ENCODE measurements at places on chromosomes 5 and 9. TPM values are rescaled to one million over a fixed set of nuclear protein-coding genes. Genes with fewer than 3 reads are reported as not detected.

- DNase-seq: no peak
These were observed 423.6 kb downstream of the IRX1 start for GRCh38 chr5:4019009-4019769.

DNA sequence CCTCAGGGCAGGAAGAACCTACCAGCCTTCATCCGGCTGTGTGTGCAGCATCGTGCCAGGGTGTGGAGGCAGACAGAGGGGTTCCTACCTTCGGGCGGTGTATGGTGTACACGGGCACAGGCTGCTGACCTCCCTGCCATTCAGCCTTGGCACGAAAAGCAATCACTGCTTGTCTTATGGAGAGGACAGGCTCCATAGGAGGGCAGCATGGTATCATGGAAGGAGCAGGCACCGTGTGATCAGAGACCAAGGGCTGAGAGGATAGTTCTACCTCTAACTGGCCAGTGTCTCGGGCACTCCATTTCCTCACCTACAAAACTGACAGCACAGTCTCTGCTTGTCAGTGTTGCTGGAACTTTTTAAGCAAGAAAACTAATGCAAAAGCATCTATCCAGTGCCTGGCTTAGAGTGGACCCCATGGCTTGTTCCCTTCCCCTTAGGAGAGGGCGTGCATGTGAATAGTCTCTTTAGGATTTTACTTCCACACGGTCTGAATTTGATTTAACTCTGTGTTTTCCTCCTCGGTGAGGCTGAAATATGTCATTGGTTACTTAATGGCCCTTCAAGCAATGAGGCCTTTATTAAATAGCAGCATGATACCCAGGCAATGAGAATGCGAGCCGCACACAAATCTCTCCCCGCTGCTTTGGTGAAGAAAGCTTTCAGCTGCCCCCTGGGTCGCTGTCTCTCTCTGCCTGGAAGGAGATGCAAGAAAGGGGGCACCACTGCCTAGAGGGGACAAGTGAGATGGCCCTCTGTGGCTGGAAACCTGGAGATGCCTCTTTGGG lies 22.2 kb downstream of the TTLL11 start:
- DNase-seq: no peak

- no peak for DNase-seq
These were observed 24.6 kb downstream of the LOX start for GRCh38 chr5:122053181-122054109.

DNA sequence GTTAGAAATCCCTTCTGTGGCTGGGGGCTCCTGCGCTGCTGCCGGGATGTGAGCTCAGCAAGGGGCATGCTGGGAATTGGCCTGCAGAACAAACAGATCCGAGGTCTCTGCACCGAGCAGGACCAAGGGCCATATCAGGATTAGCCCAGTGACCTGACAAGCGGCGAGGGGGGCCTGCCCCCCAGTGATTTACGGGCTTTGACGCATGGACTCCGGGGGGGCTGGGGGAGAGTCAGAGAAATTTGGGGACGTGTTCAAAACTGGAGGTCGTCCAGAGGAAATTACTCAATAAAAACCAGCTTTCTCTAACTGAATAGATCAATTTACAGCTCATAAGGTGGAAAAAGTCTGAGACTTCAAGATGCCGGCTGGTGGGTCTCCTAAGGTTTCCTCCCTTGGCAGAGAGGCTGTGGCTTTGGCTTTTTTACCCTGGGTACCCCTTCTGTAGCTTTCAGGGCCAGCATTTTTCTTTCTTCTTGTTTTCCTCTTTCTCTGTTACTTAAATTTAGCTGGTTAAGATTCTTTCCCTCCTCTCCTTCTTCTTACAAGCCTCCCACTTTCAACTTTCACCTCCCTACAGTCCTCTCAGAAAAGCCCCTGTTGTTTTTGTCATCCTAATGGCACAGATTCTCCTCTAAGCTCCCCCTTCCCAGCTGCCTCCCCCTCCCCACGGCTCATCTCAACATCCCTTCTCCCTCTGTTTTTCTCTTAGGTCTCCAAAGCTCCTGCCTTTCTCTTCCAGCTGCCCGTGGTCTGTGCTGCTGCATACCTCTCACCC lies 551.0 kb downstream of the CCDC171 start:
- no peak for DNase-seq

DNA sequence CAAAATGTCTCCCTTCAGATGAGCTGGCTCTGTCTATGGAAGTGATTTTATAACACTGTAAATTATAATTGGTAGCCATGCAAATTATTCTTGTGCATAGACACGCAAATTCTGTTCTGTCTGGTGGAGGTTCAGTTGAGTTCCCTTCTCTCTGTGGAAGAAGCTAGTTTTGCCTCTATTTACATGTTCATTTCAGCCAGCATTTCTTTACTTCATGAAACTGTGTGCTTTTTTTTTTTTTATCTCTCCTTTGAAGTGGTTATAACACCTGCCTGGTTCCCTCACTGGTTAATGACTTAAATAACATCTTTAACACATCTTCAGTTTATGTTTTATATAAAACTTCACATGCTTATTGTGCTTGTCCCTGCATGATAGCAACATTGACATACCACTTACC lies 149.4 kb upstream of the FBXL7 start:
- DNase-seq: no peak

DNA sequence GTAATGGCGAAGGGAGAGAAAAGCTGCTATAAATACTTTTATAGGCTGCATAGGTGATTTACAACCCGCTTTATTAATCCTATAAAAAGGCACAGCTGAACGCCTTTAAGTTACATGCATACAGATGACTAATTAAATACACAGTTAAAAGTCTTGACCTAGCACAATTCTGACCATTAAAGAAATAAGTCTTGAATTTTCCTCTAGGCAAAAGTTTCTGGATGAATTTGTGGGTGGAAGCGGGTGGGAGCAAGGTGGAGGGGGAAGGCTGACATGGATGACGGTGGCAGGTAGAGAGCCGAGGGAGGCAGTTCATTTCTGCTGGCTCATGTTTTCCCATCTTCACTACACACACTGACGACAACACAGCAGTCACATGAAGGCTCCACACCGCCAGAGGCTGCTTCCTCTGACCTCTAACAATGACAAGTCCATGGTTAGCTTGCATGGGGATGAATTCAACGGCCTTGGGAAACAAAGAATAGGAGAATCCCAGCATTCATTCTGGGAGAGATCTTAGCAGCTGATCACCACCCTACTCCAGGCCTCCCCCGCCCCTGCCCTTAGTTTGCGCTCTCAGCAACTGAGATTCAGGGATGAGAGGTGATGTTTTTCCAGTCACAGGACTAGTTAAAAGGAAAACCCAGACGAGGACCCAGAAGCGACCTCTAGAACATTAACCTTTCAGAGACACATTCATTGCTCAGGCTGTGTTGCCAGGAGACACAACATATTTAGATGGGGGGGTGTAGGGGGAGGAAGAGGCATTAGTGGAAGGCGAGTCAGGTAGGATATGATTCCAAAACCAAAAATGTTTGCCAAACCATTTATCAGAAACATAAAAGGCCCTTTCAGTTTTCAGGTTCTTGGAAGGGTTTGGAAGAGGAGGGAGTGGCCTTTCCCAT lies 329.3 kb downstream of the PIK3R1 start:
- DNase-seq: no peak

GRCh38 chr5:141863569-141864178 lies 14.5 kb downstream of the PCDH1 start:
- no peak for DNase-seq

- no peak for DNase-seq
These were observed 73.9 kb downstream of the KLF9 start for GRCh38 chr9:70340572-70340971.

DNA sequence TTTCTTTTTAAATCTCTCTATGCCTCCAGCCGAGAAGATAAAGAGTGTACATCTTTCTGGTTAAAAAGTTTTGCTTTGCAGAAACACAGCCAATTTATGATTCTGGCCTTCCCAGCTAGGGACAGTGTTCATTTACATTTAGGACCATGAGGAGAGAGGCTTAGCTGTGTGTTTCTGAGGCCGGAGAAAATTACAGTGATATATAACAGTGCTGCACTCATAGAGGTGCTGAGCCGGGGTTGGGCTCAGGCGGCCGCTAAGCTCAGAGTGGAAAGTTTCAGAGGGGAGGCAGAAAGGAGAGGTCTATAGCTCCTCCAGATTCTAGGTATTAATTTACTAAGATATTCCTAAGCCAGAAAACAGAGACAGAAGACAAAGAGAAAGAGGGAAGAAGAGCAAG lies 37.0 kb upstream of the LCP2 start:
- DNase-seq: no peak

DNA sequence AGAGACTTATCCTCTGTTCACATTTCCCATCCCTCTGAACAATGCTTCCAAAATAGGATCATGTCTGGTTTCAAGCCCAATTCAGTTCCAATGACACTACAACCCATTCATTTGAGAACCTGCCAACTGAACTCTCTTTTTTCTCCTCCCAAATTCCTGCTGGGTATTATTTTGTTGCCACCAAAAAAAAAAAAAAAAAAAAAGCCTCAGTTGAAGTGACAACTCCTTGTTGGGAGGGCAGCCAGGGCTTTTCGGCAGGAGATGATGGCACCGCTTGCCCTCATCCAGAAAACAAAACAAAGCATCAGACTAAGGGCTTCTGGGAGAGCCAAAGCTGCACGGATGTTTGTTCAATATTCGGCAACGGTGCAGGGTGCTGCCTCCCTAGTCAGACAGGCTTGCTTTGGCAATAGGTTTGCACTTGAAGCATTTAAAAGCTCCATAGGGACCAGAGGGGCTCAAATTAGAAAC lies 30.6 kb upstream of the TRIM32 start:
- DNase-seq: no peak

- no peak for DNase-seq
These were observed 124.8 kb downstream of the RGS3 start for GRCh38 chr9:113588242-113588810.

- no peak for DNase-seq
These were observed 72.3 kb downstream of the HCN1 start for GRCh38 chr5:45623832-45624231.

- DNase-seq: no peak
These were observed 17.1 kb upstream of the EPB41L4A start for GRCh38 chr5:112436144-112436543.

GRCh38 chr9:134315716-134316448 lies 10.4 kb upstream of the RXRA start:
- DNase-seq: no peak

GRCh38 chr5:38467353-38468040 lies 88.9 kb downstream of the LIFR start:
- DNase-seq: peak; percentile 64

DNA sequence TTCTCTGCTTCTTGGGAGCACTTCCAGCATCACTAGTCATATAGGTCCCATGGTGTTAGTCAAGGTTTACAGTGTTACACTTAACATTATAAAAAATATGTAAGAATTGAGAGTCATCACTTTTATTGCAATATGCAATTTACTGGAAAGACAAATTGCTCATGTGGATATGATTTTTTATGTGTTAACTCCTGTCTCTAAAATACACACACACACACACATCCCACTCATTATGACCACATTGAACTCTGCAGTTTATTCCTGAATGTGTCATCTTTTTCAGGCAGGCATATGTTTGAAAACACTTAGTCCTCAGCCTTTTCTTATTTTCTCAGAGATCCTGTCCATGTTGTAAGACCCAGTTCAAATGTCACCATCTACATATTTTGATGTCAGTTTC lies 148.5 kb upstream of the MRPS30 start:
- DNase-seq: no peak

Gene SPAG8
- total RNA-seq: 0.21 TPM

Gene CDC20B
- total RNA-seq: not detected

Gene ZDHHC11
- 5.6 TPM for total RNA-seq

Gene MYMK
- not detected for total RNA-seq

Gene FABP6
- total RNA-seq: not detected

Gene RMRP
- total RNA-seq: 1,550 TPM

Gene C5
- total RNA-seq: 12.2 TPM

Gene PLAC8L1
- not detected for total RNA-seq

Gene WNT8A
- total RNA-seq: not detected

Gene POU5F2
- total RNA-seq: 4.6 TPM

Gene PCDHGA2
- total RNA-seq: 13.8 TPM

Gene EIF4E1B
- not detected for total RNA-seq

Gene ZNF462
- total RNA-seq: 9.6 TPM
